ENCODE measurements at places on chromosomes 1 and 21.

GRCh38 chr1:106022312-106022902 is 1034.1 kb upstream of the PRMT6 start:
- DNase-seq, result no peak

GRCh38 chr1:72827278-72827677 is 544.9 kb upstream of the NEGR1 start:
- no peak for DNase-seq

DNA sequence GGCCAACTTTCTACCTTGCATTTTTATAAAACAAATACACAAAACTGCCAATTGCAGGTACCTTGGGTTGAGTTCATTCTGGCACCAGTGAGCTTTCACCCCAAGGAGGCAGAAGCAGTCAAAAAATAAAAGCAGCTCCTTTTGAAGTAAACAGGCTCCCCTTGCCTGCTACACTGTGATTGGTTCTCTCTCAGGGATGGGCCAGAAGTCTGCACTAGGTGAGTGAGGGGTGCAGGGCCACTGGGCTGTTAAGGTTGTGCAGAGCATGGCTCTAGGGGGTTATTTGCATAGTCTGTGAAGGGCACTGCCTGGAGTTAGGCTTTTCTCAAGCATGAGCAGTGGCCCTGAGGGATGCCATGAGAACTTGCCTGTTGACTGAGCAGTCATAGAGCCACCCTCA is 39.1 kb downstream of the AKNAD1 start:
- no peak for DNase-seq

GRCh38 chr1:214319938-214320337 is 39.0 kb downstream of the SMYD2 start:
- no peak for DNase-seq

- no peak for DNase-seq
These were observed 103.4 kb upstream of the TIAM1 start for GRCh38 chr21:31447505-31447904.

- DNase-seq, result no peak
These were observed 41.8 kb downstream of the SGIP1 start for GRCh38 chr1:66575739-66576138.

- no peak for DNase-seq
These were observed 200.7 kb downstream of the FGGY start for GRCh38 chr1:59497616-59498015.

- no peak for DNase-seq
These were observed 84.4 kb downstream of the CATSPERE start for GRCh38 chr1:244545511-244545910.

DNA sequence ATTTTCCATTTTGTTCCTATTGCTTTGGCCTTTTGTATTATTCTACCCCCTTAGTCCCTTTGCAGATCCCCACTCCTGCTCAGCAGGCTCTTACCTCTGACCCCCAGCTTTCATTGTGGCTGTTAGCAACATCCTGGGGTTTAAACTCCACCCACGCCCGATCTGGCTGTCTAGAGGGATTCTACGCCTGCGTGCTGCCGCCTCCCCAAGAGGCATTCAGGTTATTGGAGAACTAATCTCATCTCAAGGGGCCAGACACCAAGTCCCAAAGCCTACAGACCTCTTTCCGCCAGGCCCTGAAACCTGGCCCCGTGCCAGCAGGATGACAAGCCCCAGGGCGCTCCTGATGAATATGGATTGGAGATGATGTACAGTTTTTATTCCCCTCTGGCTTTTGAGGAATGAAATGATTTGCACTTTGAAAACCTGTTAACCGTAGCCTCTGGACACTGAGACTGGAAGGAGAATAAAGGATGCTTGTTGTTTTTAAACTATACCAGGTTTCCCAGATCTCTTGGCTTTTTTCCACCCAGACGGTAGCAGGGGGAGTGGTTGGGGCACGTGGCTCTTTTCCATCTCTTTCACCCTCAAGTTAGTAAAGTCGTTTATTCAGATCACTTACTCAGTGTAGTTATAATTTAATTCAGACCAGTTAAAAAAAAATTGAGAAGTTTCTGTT is 14.5 kb upstream of the IKBKE start:
- peak; percentile 64 for DNase-seq

DNA sequence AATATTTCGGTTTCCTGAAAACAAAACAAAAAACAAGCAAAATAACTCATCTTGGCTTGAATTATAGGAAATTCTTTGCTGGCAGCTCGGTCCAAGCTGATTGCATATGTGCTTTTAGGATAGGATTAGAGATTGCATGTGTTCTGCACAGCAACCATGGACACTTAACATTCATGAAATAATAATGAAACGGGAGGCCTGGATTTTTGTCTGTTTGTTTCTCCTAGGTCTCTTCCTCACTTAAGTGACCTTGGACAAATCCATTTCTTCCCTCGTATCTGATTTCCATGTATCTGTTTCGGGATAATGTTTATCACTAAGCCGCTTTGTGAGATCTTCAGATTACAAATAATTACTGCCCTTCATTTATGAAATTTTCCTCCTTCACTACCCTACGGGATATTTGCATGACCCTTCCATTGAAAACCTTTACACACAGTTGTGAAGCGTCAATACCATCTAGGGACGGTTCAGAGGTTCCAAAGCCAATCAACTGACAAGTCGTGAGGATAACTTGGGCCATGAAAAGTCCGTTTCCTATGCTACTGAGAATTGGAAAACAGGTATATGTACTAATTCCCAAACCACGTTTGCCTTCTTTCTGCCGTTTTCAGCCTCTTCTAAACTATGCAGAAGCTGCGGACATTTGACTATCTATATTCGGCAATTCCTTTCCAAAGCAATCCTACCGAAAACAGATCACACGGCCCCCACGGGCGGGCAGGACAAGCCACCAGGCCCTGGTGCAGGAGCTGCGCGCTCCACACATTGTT is 1.3 kb upstream of the H3-3A start:
- no peak for DNase-seq

DNA sequence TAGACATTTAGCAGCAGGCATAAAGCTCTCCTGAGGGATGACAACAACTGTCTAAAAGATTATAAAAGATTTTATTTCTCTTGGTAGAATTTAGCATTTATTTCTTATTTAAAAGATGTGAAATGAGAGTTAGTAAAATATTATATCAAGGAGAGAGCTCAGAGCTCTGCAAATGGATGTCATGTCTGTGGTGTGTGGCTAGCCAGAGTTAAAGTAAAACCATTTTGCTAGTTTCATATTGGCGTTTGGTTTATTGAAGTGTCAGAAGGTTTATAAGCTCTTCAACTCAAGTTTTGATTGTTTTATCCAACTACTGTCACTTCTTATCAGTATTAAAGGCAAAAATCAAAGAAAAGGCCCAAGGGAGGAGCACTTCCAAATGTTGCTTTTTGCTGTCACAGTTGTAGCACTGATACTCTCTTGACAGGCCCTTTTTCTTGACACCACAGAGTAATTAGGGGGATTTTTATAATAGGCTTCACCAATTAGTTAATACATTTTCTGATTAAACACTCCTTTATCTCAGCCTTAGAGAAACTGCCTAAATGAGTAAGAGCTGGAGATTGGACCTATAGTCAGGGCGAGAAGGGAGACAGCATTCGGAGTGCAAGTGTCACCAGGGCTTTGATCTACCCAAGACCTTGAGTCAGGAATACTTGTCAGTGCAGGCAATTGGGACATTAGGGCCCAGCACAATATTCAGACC is 233.9 kb downstream of the PTBP2 start:
- DNase-seq, result no peak

DNA sequence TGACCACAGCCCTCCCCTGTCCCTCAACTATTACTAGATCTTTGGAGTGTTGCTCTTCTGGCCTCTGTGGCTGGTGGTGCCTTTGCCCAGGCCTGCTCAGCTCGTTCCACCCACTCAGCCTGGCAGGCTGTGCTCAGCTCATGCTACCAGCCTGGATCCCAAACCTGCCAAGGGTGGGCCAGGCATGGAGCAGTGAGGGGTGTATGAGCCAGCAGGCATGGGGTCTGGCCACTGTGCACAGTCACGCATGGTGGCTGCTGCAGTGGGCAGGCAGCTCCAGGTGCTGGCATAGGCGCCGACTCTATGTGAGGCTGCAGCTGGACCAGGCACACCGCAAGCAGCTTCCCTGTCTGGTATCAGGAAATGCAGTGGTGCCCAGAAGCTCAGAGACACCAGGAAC is 449.9 kb downstream of the MATN1 start:
- DNase-seq, result no peak

- no peak for DNase-seq
These were observed 73.9 kb upstream of the VTCN1 start for GRCh38 chr1:117284399-117285215.

DNA sequence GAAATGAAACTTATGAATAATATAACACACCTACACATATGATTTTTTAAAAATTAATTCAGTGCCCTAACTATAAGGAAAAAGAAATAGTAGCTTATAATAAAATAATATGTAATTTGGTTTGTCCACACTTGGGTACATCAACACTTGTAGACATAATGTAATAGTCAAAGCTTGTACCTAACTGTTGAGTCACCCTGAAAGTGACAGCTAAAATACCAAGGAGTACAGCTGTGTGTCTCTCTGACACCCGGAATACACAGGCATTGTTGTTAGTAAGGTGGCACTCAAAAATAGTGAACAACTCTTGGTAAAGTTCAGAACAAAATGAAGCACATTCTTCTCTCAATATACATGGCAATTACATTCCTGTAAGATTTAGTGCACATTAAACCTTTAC is 243.4 kb downstream of the TRABD2B start:
- DNase-seq, result no peak

DNA sequence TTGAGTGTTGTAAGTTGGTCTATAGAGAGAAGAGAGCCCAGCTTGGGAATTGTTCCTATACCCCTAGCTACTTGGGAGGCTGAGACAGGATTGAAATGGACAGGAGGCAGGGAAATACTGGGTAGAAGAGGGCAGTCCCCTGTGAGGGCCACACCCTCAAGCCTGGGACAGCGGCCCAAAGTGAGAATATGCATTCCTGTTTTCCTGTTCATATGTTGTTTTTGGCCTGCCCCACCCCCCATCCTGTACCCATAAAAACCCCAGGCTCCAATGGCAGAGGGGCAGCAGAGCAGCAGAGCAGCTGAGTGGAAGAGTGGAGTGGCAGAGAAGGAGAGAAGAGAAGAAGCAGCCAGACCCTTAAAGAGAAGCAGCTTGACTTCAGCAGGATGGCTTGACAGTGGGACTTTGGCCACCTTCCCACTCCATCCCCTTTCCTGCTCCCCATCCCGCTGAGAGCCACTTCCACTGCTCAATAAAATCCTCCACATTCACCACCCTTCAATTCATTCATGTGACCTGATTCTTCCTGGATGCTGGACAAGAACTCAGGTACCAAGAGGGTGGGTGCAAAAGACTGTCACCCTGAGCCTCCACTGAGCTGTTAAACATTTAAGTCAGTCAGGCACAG is 70.6 kb upstream of the PUM1 start:
- no peak for DNase-seq

- DNase-seq, result no peak
These were observed 7.6 kb upstream of the S100A11 start for GRCh38 chr1:152044386-152044785.

DNA sequence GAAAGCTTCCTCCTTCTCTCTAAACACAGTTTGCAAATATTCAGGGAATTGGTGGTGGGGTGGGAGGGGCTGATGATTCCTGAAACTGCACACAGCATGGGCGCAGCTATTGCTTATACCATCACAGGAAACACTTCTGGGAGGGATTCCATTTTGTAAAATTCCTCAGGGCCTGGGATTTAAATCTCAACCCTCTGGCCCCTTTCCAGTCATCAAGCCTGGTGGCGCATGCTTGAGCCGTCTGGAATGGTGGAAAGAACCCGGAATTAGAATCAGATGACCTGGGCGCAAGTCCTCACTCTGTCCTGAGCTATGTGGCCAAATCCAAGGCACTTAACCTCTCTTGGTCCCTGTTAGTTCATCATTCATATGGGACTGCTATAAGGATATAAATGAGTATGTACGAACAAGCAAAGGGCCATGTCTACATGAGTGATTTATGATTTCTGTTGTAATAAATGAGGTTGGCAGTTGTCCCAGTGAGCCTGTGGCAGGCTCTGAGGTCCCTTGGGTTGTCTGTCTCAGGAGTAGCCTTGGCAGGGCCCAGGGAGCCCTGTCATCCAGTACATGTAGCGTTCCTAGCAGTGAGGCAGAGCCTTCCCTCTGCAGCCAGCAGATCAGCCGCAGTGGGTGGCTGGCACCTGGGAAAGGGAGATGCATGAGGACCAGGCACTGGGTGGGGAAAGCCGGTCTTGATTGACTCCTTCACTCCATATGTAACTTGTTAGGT is 72.0 kb downstream of the MAN1C1 start:
- peak; percentile 86 for DNase-seq

- DNase-seq, result no peak
These were observed 371.1 kb upstream of the C1orf87 start for GRCh38 chr1:60444680-60445079.

GRCh38 chr1:110676970-110677369 is 2.2 kb upstream of the KCNA3 start:
- DNase-seq, result no peak

DNA sequence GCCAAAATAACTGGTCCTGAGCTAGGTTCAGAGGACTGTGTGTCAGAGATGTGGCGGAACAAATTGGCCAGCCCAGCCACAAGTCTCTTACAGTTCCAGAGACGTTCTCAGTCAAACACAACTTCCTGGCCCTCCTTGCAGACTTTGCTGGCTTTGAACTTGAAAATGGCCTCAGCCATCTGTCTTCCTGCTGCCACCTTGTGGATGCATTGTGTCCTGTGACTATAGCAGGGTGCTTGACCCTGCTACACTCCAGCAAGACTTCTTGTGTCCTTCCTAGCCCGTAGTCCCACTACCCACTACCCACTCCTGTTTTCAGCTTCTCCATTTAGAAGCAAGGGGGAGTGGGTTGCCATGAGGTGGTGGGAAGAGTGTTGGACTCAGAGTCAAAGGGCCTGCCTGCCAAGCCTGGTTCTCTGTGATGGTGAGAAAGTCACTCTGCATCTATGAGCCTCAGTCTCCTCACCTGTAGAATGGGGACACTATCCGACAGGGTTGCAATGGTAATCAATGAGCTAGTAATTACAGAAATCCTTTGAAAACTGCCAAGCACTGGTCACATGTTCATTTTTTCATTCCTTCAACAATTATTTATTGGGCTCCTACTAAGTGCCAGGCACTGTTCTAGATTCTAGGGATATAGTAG is 109.9 kb downstream of the IGSF21 start:
- DNase-seq, result no peak

- DNase-seq, result no peak
These were observed 64.5 kb upstream of the SCCPDH start for GRCh38 chr1:246659594-246660140.

DNA sequence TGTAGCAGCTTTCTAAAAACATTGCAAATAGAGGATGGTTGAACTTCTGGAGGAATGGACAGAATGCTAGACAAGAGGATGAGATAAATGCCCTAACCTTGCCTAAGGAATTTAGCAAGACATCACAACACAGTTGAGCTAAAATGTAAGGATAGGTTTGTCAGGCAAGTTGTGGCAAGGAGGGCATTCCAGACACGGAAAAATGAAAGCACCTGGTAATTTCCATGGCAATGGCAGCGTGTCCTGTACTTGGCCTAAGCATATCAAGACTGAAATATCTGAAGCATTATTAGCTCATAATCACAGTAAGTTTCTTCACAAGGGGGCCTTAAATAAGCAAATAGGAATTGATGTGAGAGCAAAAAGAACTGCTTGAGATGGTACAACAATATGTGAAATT is 105.1 kb upstream of the USP25 start:
- DNase-seq, result no peak
